ENCODE measurements at places on chromosomes 12 and 14.
A peak's percentile ranks its signal among the peaks of the same experiment; 100 is the strongest.

DNA sequence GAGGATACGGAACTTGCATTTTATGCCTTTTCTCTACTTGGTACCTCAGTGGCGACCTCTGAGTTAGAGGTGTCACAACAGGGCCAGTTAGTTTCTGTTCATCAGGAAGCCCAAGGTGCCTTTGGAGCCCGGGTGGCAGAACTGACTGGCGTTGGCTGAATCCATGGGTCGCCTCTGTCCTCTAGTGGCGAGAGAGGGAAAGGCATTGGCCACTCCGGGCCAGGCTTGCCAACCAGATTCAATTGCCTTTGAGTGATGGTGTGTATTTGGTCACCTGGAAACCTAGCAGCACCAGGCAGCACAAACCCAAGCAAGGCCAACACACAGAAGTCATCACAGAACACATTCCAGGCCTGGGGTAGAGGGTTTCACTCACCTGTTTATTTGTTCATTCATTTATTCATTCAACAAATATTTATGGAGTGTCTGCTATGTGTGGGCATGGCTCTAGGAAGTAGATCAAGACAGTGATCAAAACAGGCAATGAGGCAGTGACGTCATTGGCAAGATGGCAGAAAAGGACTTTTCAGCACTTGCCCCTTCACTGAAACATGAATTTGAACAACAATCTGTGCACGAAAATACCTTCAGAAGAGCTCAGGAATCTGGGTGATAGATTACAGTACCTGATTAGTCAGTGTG lies 40.5 kb upstream of the KCNA5 start:
- DNase-seq = no peak

GRCh38 chr12:62481843-62482540 lies 15.4 kb downstream of the MON2 start:
- DNase-seq = no peak

DNA sequence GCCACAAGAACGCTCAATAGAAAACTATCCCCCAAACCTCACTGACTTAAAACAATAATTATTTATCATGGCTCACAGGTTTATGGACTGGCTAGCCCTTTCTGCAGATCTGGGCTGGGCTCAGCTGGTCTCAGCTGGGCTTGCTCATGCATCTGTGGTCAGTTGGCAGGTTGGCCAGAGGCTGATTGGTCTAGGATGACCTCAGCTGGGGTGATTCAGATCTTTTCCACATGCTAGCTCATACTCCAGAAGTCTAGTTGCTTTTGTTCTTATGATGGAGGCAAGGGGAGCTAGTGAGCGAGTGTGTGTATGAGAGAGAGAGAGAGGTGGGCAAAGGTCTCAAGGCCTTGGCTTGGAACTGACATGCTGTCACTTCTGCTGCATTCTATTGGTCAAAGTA lies 181.2 kb upstream of the NRXN3 start:
- DNase-seq = peak; percentile 92

DNA sequence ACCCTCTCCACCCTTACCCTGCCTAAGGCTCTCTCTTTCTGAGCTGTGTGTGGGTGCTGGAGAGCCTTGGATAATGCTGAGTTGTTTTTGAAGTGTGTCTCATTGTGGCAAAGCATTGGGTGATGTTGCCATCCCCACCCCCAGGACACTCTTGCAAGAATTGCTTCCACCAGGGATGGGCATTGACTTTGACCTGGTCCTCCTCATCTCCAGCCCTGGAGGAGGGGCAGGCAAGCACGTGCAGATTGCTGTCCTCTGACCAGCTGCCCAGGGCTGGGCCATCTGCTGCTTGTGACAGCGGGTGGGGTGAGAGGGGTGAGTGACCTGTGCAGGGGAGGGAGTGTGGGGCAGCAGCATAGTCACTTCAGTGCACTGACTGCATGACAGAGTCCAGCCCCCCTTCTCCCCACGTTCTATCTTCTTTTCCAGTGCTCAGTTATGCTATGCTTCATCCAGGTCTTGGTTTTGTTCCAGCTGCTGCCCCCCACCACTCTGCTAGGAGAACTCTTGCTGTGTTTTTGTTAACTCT lies 26.2 kb downstream of the SUSD6 start:
- no peak for DNase-seq

DNA sequence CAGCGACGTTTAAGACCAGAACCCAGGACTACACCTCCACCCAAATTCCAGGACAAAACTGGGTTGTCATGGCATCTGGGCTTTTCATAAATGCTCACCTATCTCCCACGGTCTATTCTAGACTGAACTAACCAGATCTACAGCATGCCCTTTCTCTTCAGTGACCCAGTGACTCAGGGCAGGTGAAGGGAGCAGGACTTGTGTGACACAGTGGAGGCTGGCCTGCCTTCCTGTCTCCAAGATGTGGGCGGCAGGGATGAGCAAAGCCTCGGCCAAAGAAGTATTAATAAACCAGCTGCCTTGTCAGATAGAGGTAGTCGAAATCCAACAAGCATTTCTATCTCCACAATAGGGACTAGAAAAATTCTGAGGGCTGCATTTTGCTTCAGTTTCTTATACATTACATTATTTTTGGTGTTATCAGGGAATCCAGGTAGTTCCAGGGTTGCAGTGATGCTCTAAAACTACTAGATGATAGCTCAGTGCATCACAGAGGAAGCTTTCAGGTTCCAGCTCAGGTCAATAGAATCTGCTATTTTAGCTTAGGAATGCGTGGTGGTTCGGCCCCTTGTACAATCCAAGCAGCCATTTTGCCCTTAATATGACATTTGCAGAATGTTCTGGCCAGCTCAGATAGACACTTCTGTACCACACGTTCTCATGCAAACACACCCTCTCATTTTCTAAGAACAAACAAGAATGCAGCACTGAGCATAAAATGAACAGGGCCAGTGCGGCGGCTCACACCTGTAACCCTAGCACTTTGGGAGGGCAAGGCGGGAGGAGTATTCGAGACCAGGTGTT lies 4.2 kb upstream of the GLRX5 start:
- no peak for DNase-seq

DNA sequence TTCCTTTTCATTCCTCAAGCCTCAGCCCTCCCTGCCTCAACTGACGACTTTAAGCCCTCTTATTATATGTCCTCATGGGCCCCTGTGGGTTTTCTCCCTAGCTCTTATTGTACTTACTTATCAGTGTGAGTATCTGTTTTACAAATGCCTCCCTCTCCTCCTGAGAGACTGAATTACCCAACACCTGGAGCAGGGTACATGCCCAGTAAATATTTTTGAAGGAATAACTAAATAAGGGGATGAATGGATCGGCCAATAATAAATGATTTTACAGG lies 95.8 kb upstream of the SLC35F4 start:
- DNase-seq = no peak

DNA sequence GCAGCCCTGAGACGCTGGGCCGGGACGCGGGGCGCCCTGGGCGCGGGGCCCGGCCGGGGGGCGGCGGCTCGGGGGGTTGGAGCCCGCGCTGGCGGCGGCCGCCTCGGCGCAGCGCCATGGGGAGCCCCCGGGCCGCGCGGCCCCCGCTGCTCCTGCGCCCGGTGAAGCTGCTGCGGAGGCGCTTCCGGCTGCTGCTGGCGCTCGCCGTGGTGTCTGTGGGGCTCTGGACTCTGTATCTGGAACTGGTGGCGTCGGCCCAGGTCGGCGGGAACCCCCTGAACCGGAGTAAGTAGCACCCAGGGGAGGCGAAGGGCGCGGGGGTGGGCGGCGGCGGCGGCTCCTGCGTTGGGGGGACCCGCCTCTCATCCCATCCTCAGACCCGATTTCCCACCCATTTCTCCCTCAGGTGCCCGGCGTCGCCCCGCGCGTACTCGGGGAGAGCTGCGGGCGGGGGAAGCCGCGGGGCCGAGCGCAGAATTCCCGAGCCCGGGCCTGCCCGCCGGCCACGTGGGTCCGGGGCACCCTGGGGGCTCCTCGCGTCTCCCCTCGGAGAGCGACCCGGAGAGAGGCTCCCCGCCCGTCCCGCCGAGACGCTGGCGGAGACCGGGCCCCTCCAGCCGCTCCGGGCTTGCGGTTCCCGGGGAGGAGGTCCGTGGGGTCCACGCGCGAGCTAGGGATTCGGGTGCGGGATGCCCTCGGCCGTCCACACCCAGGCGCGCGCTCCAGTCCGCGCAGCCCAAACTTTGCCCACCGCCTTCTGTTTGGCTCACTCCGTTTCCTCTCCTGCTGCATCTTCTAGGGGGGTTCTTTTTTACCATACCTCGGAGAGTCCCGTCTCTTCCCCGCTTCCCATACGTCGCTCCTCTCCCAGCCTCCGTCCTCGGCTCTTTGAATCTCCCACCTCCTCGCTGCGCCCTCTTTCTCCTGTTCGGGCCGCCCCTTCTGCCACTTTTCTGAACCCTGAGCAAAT lies 807 bp downstream of the B4GALNT3 start:
- DNase-seq = no peak

Measured in astrocyte of the cerebellum (primary cell).